NCI-H510A treated with DMSO at 0.1 percent for 48 hours (cell line): ENCODE measurements at places on chromosomes 12 and 14.
A peak's percentile ranks its signal among the peaks of the same experiment; 100 is the strongest.

GRCh38 chr12:108815875-108816594 lies 41.3 kb downstream of the SSH1 start:
- DNase-seq, result no peak

DNA sequence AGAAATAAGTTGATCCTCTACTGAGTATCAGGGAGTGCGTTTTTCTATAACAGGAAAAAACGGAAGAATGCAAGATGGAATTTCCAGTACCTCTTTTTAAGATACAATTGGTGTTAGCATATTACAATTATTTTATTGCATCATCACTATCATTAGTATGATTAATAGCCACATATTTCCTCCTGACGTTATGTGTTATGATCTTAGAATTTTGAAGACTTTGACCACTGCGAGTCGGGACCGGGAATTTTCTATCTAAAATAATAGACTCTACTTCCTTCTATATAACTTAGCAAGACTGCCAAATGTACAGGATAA lies 679 bp upstream of the SAV1 start:
- no peak for DNase-seq

- DNase-seq, result no peak
These were observed 185.1 kb downstream of the GRIP1 start for GRCh38 chr12:66493819-66494218.

DNA sequence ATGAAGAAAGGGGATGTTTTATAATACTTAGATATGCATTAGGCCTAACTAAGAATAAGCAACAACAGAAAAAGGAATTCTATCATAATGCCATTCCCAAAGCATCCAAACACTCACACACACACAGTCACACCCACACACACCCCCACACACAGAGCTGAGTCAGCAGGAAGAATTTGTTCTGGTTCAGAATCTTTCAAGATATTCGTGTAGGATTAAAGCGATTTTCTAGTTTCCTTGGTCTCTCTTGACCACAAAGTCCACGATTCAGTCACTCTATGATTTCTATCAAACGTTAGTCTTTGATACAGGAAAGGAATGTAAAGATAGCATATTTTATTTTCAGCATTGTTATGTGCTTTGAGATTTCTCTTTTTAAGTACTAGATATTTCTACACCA lies 382.6 kb upstream of the DCN start:
- DNase-seq, result no peak

DNA sequence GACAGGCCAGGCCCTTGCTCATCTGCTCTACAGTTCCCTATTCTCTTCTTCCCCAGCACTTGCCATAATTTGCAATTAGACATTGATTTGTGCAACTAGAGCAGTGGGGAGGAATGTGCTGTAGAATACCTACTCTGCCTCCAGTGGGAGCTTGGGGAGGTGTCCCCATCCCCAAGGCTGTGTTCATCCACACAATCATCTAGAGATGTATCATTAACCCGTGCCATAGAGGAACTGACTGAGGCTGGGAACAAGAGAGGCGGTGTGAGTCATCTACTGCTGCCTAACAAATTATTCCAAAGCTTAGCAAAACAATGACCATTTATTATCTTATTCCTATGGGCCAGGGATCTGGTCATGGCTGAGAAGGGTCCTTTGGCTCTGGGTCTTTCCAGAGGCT lies 5.1 kb upstream of the OTUB2 start:
- DNase-seq, result no peak

GRCh38 chr14:61701946-61702345 lies 6.6 kb downstream of the HIF1A start:
- no peak for DNase-seq

DNA sequence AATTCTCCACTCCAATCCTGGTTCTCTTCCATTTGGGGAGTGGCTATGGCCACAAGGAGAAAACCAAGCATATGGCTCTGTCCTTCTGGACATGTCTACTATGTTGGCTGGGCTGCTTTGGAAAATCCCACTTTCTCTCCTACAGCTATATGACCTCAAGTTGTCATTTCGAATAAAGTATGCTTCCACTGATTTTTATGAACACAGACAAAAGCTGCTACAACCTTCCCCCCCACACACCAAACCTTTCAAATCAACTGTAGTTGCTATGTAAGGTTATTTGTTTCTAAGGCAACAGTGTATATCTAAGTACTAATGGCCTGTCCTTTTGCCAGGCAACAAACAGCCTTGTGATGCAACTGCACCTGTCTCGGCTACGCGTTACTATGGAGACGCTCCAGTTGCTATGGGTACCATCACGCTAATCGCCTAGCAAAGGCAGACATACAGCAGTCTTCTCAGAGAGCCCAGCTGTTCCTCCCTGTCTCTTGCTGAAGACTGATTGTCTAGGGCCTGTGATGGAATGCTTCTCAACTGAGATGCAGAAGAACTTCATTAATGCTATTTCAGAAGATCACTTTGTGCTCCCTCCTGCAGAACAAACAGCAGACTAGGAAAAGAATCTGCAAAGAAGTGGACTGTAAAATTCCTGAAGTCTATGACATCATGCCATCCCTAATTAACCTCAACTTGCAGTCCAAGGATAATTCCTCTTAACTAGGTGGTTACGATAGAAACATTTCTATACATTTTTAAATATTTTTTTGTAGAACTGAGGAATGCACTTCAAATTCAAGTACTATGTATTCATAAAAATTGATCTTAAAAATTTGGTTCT lies 67.6 kb downstream of the FOXN3 start:
- DNase-seq, result peak; percentile 96

DNA sequence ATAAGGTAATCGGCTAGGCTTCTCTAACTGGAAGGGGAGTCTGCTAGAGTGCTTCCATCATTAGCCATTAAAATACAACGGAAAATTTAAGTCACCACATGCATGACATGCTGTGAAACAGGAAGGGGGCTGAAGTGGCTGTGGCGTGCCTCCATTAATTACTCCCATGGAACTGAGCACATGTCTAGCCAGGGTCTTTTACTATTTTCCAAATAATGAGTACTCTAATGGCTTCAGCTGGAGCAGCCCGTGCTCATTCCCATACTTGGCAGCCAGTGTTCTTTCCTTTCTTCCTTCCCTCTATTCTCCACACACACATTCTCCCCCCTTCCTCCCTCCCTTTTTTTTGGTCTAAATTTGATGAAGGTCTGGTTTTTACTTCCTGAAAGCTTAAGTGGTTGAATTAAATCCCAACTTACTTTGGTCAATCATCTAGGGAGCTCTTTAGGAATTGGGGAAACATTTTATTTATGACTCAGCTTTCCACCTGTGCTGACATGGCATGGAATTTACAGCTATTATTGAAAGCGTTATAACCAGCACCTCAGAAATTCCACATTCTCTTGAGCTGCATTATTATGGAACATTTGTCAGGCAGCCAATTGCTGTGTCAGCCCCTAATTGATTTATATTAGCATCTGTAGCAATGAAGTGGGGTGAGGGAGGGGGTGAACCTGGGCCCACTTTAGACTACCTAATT lies 72.3 kb downstream of the LRIG3 start:
- no peak for DNase-seq

- no peak for DNase-seq
These were observed 93.6 kb upstream of the TMTC2 start for GRCh38 chr12:82593143-82593542.

- DNase-seq, result peak; percentile 46
These were observed 23.3 kb downstream of the GABARAPL1 start for GRCh38 chr12:10235761-10236631.

- DNase-seq, result no peak
These were observed 827.9 kb downstream of the BCL11B start for GRCh38 chr14:98444077-98444476.

- DNase-seq, result no peak
These were observed 26.8 kb downstream of the CPSF6 start for GRCh38 chr12:69266036-69266635.

- DNase-seq, result no peak
These were observed 4.2 kb upstream of the KRT5 start for GRCh38 chr12:52524241-52524897.

GRCh38 chr12:53219292-53219955 lies 12.4 kb upstream of the ITGB7 start:
- no peak for DNase-seq

GRCh38 chr12:123253641-123254459 lies 17.8 kb downstream of the CDK2AP1 start:
- DNase-seq, result no peak

DNA sequence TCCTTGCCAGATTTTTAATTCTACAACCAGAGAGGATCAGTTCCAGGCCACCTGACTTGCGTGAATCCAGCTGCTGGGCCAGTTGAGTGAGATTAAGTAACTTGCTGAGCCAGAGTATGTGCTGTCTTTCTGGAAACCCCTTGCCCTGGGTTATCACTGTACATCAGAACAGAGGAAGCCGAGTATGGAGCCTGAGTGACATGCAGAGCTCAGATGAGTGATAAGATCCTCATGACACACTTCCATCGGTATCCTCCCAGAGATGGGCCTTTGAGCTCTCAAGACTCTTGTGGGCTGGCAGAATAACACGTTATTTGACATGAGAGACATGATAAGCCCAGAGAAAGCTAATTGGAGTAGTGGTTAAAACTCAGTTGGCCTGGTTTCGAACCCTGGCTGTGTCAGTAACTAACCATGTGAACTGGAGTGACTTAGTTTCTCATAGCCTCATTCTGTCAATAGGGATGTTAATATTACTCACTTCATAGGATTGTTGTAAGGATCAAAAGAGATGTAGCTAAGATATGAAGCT lies 388.1 kb downstream of the ZFP36L1 start:
- DNase-seq, result no peak

DNA sequence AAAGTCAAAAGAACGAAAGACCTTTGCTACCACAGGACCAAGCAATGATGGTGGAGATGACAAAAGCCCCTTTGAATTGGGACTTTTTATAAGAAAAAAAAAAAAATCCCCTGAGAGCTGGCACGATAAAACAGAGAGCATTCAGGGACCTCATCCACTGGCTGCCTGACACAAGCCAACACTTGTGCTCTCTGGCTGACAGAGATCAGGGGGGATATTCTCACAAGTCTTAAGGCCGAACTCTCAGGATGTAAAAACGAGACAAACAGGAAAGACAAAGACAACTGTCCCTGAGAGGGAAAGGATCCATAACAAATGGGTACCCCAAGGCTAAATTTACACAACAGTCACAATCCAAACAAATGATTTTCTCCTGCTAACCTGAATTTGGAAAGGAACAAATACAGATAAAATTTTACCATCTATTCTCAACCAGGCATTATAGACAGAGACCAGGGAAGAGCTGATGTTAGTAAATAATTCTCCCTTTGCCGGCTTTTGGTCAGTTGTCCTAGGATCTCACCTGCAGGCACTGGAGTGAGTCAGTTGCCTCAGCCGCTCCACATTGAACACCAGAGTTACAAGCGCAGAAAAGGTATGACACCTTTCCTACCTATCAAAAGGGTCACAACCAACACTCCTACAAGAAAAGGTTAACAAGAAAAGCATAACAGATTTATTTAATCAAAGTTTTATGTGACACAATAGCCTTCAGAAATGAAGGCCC lies 37.9 kb upstream of the GARIN6 start:
- DNase-seq, result no peak

- DNase-seq, result no peak
These were observed 543.5 kb downstream of the ETNK1 start for GRCh38 chr12:23168459-23168858.

DNA sequence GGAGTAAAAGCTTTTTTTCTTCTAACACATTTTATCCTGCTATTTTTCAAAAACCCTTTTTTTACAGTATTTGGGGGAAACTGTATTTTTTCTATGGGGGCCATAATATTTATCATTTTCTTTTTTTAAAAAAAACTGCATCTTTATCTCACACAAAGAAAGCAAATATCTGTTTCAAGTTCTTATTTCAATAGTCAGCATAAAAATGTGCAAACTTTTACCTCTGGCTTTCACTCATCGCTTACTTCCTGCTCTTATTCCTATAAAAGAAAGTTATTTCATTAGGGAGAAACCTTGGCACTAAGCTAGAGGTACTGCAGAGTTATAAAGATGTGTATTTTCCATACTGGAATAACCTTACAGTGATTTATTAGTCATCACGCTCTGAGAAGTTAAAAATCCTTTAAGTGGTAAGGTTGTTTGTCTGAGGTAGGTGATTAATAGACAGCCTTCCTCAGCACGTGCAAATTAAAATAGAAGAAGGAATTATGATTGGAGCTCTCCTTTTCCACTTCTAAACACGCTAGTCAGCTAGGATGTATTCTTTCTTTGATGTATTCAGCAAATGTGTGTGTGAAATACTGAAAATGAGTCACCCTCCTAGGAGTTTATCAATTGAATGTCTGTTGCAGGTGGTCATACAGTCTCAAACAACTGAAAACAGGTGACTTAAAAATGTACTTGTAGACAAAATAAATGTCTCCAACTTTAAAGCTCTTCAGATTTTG lies 461.0 kb downstream of the GXYLT1 start:
- no peak for DNase-seq

DNA sequence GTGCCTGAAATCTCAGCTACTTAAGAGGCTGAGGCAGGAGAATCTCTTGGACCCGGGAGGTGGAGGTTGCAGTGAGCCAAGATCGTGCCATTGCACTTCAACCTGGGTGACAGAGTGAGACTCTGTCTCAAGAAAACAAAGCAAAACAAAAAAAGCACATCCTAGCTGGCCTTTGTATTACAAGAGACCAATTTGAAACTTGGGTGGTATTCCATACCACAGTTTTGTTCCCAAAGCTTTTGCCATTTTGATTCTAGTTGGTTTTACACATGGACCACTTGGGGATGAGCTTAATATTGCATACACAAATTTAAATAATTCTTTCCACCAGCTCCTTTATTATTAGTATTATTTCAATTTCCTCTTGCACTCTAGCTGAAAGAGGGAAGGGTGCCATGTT lies 276.9 kb upstream of the SLC16A7 start:
- DNase-seq, result no peak

GRCh38 chr14:103136388-103137271 lies 13.4 kb downstream of the TNFAIP2 start:
- DNase-seq, result no peak

DNA sequence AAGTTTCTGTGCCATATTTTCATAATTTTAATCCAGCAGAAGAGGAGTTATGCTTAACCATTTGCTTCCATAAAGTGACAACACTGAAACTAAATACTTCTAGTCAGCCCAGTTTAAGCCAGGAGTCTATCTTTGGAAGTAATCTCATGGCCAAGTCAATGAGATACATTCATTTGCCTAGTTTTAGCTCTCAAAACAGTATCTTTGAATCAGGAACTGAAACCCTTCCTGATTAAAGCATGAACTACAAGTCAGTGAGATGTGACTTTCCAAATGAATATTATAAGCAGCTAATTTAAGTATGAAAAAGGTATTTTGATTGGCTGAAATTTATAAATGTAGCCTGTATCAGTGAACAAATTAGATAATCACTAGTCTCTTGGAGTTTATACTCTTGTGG lies 491.5 kb downstream of the SLC6A15 start:
- DNase-seq, result no peak

- no peak for DNase-seq
These were observed 102.0 kb downstream of the KCNMB4 start for GRCh38 chr12:70467918-70468733.
